Epithelial cell of alveolus of lung (primary cell): ENCODE measurements at places on chromosomes 5 and 9. TPM values are rescaled to one million over a fixed set of nuclear protein-coding genes. Genes with fewer than 3 reads are reported as not detected.

POU5F2 gene
- total RNA-seq = 0.13 and 0.64 TPM in 2 replicates

RLN1 gene
- total RNA-seq = not detected in 2 replicates

HTR4 gene
- not detected in 2 replicates for total RNA-seq

TCF7 gene
- total RNA-seq = 0.32 and 3.2 TPM in 2 replicates

HRH2 gene
- total RNA-seq = not detected in 2 replicates

LVRN gene
- 0.13 TPM in 1 of 2 replicates, not detected in the other for total RNA-seq

SLC1A3 gene
- 4.0 and 12.4 TPM in 2 replicates for total RNA-seq

SPATA31D4 gene
- not detected in 2 replicates for total RNA-seq

CER1 gene
- not detected in 2 replicates for total RNA-seq

GABRA1 gene
- total RNA-seq = not detected in 2 replicates

HSPA4 gene
- total RNA-seq = 53.4 and 83.8 TPM in 2 replicates

ANXA2R gene
- 1.4 and 4.4 TPM in 2 replicates for total RNA-seq

PCDHB8 gene
- total RNA-seq = not detected in 2 replicates

F2R gene
- total RNA-seq = 111 and 137 TPM in 2 replicates

GNE gene
- total RNA-seq = 13.4 and 25.0 TPM in 2 replicates

TRIO gene
- total RNA-seq = 61.3 and 133 TPM in 2 replicates

ARSI gene
- 14.1 and 19.5 TPM in 2 replicates for total RNA-seq

SLCO6A1 gene
- not detected in 2 replicates for total RNA-seq

MAMDC2 gene
- total RNA-seq = 2.6 and 5.0 TPM in 2 replicates

GPR21 gene
- total RNA-seq = 0.13 TPM in 1 of 2 replicates, not detected in the other

SLC27A6 gene
- total RNA-seq = 1.6 and 1.8 TPM in 2 replicates

LIX1 gene
- total RNA-seq = under 0.01 TPM in 1 of 2 replicates, not detected in the other

SOX30 gene
- total RNA-seq = not detected in 2 replicates

FXN gene
- 7.1 and 18.0 TPM in 2 replicates for total RNA-seq

TLX3 gene
- total RNA-seq = not detected in 2 replicates

ZNF454 gene
- 1.2 and 6.2 TPM in 2 replicates for total RNA-seq

NR4A3 gene
- total RNA-seq = 0.26 and 1.3 TPM in 2 replicates

ROR2 gene
- total RNA-seq = 16.3 and 79.0 TPM in 2 replicates

NDUFA8 gene
- 52.3 and 53.9 TPM in 2 replicates for total RNA-seq

PCDHGA11 gene
- total RNA-seq = 5.9 and 13.7 TPM in 2 replicates

SLC35D2 gene
- total RNA-seq = 7.8 and 23.0 TPM in 2 replicates

WHRN gene
- total RNA-seq = 0.78 and 2.2 TPM in 2 replicates

CD14 gene
- 0.26 and 1.8 TPM in 2 replicates for total RNA-seq

CDH9 gene
- total RNA-seq = 0.13 TPM in 1 of 2 replicates, not detected in the other

PIP5KL1 gene
- total RNA-seq = 1.9 and 3.7 TPM in 2 replicates

ADRB2 gene
- 0.65 and 0.72 TPM in 2 replicates for total RNA-seq

NMUR2 gene
- total RNA-seq = 0.24 TPM in 1 of 2 replicates, not detected in the other

PRLR gene
- total RNA-seq = 0.13 and 0.16 TPM in 2 replicates

CYLC2 gene
- not detected in 2 replicates for total RNA-seq

FOXI1 gene
- total RNA-seq = not detected in 2 replicates

RAB3C gene
- total RNA-seq = not detected in 2 replicates

GDNF gene
- total RNA-seq = 0.39 TPM in 1 of 2 replicates, not detected in the other

SIGMAR1 gene
- total RNA-seq = 99.2 and 152 TPM in 2 replicates

PMPCA gene
- total RNA-seq = 41.2 and 54.3 TPM in 2 replicates

PCDHGB1 gene
- 0.39 and 2.2 TPM in 2 replicates for total RNA-seq

ASS1 gene
- total RNA-seq = 19.2 and 23.3 TPM in 2 replicates

FOXD4L3 gene
- total RNA-seq = not detected in 2 replicates

FGFR4 gene
- 7.2 and 198 TPM in 2 replicates for total RNA-seq

ATP6V1G1 gene
- 92.6 and 133 TPM in 2 replicates for total RNA-seq

NUDT12 gene
- total RNA-seq = 12.8 and 16.2 TPM in 2 replicates

SOWAHA gene
- 0.16 TPM in 1 of 2 replicates, not detected in the other for total RNA-seq

GABRA6 gene
- total RNA-seq = not detected in 2 replicates

QRFP gene
- total RNA-seq = not detected in 2 replicates

GZMA gene
- not detected in 2 replicates for total RNA-seq

CHSY3 gene
- 1.7 and 3.7 TPM in 2 replicates for total RNA-seq

SLC6A18 gene
- not detected in 2 replicates for total RNA-seq

GABRG2 gene
- not detected in 2 replicates for total RNA-seq
